ENCODE measurements at places on chromosomes 16 and 17.

- peak; percentile 60 for DNase-seq
Measured at GRCh38 chr16:85082173-85083050, 29.9 kb downstream of the CIBAR2 start.

DNA sequence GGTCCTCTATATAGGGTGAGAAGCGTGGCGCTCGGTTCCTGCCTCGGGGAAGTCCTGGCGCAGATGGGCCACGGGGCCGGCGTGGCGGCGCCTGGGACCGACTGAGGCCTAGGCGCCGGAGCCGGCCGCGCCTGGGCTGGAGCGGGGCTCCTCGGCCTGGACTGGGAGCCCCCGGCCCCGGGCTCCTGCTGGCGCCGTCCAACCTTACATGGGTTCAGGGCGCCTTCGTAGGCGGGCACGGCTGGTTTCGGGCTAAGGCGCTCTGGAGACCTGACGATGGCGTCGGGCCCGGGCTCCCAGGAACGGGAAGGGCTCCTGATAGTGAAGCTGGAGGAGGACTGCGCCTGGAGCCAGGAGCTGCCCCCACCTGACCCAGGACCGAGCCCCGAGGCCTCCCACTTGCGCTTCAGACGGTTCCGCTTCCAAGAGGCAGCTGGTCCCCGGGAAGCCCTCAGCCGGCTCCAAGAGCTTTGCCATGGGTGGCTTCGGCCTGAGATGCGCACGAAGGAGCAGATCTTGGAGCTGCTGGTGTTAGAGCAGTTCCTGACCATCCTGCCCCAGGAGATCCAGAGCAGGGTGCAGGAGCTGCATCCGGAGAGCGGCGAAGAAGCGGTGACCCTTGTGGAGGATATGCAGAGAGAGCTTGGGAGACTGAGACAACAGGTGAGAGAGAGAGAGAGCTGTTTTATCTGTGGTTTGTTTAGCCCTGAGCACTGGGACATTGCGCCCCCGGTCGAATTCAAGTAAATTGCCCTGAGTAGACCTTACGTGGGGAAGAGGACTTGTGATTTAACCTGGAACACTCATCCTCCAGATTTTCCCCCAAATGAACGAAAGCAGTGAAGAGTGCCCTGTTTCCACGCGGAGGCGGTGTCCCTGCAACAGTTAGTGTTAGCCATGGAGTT, 504 bp downstream of the ZNF263 start:
- DNase-seq = no peak

- no peak for DNase-seq
Measured at GRCh38 chr16:48487287-48487686, 102.1 kb upstream of the SIAH1 start.

GRCh38 chr17:74960570-74961342, 11.8 kb downstream of the HID1 start:
- DNase-seq = no peak

DNA sequence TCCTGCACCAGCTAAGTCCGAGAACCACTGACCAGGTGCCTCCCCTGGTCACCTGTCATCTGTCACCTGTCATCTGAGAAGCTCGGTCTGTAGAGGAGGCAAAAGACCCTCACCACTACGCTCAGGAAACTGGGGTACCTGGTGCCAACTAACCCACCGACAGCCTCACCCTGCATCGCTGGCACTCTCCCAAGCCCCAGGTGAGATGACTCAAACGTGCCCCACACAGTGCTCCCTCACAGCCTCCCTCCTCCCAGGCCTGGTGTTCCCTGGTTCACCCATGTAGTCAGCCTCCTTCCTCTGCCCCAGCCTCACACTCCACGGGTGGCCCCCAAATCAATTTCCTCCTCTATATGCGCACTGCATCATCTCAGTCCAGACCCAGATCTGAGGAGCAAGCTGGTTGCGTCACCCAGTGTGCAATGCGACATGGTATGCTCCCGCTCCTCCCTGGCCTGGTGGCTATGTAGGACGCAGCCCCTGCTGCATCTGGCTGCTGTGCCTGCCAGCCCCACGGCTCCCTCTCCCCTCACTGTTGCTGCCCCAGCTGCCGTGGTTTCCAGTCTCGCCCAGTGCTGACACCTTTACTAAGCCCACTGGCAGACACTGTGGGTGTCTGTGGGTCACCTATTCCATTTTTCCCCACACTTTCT, 68.3 kb downstream of the GTF3C1 start:
- DNase-seq = no peak

- DNase-seq = no peak
Measured at GRCh38 chr16:20385844-20386832, 18.4 kb downstream of the PDILT start.

DNA sequence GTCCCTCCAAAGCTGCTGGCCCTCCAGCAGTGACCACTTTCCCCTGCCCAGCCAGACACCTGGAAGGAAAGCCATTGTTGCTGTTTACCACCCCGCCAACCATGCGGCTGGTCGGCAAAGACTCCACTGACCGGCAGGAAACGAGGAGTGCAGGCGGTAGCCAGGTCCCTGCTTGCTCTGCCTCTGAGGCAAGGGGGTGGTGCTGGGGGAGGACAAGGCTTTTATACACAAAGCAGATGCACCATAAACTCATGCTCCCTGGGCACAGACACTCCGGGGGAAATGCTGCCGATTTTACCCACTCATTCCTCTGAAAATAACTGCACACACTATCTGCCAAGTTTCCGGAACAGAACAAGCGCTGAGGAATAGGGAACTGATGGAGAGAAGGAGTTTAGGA, 62.8 kb upstream of the GRIN2A start:
- no peak for DNase-seq

DNA sequence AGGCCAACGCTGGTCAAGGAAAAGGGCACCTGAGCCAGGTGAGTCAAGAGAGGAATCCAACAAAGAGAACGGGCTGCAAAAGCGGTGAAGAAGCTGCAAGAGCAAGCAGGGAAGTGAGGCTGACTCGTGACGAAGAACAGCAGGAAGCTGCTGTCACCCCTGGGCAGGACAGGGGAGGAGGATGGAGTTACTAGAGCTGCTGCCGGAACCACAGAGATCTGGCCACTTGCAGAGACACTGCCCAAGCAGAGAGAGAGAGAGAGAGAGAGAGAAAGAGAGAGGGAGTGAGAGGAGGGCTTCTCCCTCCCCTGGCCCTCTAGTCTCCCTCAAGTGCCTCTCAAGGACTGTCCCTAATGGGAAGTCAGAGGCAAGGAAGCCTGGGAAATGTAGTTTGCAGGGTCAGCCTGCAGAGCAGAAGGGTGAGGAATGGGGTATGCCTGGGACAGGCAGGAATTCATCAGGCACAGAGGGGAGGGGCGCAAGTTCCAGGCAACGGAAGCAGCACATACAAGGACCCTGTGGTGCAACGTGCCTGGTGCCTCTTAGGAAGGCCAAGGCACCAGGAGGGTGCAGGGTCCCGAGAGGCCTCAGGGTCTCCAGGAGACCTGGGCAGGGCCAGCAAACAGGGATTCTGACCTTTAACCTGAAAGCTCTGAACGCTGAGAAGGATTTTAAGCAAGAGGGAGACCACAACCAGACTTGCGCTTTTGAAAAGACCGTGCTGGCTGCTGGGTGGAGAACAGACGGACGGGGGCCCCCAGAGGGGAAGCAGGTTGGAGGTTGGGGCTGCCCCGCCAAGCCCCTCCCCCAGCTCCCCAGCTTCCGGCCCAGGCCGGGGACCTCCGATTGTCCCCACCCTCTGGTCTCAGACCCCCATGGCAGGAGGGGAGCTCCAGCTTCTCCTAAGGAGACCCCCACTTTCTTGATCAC, 45.8 kb upstream of the CIBAR2 start:
- DNase-seq = no peak

GRCh38 chr17:71681427-71682173, 439.2 kb upstream of the SOX9 start:
- no peak for DNase-seq

DNA sequence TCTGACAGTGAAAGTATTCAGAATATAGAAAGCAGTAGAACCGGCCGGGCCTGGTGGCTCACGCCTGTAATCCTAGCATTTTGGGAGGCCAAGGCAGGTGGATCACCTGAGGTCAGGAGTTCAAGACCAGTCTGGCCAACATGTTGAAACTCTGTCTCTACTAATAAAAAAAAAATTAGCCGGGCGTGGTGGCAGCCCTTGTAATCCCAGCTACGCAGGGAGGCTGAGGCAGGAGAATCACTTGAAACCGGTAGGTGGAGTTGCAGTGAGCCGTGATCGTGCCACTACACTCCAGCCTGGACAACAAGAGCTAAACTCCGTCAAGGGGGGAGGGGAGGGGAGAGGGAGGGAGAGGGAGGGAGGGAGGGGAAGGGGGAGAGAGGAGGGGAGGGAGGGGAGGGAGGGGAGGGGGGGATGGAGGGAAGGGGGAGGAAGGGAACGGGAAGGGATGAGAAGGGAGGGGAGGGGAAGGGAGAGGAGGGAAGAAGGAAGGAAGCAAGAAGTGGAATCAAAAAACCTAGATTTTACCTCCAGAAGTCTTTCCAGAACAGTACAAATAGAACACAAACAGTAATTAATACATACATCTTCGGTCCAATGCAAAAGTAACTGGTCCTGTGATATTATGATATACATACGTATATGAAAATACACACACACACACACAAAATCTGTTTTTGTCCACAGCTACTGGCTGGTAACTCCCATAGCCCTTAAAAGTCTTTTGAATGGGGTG, 10.9 kb upstream of the NT5C start:
- no peak for DNase-seq

GRCh38 chr17:1431631-1432104, 24.4 kb downstream of the CRK start:
- DNase-seq = no peak

- DNase-seq = no peak
Measured at GRCh38 chr17:40251576-40251975, 32.5 kb downstream of the WIPF2 start.

DNA sequence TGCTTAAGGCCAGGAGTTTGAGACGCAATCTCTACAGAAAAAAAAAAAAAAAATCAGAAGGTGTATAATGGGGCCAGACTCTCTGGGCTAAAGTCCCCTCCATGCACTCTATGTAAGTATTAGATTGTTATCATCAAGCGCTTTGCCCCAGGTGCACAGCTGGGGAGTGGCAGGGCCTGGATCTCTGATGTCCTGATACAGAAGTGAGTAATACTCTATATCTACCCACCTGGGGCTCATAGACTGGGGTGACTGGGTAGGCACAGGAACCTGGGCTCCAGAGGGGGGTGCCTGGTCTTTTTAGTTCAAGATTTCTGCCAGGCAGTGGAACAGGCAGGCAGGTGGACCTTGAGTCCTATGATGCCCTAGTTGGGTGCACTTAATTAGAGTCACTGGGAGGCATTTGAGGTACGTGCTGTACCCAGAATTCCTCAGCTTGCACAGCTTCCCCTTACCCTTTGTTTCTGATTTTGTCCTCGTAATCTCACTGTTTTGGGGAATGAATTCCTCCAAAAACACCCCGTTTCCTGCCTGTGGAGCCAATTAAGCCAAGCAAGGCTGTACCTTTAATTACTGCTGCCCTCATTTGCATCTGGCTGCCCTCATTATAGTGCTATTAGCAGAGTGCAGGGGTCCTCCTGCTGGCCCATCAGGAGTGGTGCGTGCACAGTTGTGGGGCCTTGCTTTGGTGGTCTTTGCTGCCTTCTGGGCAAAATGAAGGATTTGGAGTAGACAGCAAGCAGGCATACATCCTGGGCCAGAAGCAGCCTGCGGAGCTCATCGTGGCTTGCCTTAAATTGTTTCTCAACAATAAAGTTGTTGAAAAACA, 239.0 kb downstream of the SNX29 start:
- no peak for DNase-seq

DNA sequence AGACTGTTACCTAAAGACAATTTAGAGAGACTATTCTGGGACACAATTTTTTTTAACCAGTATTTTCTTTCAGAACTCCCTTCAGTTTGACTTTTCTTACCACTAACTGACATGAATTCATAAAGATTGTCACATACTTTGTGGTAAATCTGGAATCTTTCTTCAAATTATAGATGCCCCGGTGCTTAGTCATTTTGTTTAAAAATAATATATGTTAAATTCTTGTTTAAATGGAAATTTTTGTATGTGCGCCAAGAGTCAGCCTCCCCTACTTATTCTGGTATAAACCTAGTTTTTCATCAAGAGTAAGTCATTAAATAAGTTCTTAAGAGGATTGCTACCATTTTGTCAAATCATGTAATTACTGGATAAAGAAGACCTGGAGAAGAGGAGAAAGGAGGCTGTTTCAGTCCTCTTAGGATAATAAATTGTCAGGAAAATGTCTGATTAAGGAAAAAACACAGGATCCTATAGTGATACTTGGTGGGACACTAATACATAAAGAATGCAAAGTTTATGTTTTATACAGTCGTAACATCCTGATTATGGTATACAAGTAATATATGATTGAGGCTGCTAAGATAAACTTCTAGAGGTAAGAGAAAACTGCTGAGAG, 424.4 kb downstream of the PMP22 start:
- no peak for DNase-seq

GRCh38 chr16:10979717-10980601, 35.6 kb downstream of the CLEC16A start:
- DNase-seq = no peak

- peak; percentile 58 for DNase-seq
Measured at GRCh38 chr17:35889818-35890773, 9.9 kb upstream of the CCL5 start.

GRCh38 chr17:50529849-50530248, 2.7 kb upstream of the EPN3 start:
- DNase-seq = no peak

- no peak for DNase-seq
Measured at GRCh38 chr16:88920618-88921590, 54.4 kb upstream of the PABPN1L start.

- peak; percentile 18 for DNase-seq
Measured at GRCh38 chr16:24036614-24037013, 200.8 kb downstream of the PRKCB start.

DNA sequence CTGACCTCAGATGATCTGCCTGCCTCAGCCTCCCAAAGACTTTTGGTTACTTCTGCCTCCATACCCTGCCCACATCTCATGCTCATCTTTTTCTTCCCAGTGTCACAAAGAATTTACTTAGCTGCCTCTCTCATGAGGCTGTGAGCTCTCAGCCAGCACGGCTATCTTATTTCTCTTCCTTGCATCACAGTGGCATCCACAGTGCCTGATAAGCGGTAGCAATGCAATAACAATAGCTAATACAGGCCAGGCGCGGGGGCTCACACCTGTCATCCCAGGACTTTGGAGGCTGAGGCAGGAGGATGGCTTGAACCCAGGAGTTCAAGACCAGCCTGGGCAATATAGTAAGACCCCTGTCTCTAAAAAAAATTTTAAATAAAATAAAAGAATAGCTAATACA, 15.5 kb upstream of the MARVELD3 start:
- DNase-seq = no peak

DNA sequence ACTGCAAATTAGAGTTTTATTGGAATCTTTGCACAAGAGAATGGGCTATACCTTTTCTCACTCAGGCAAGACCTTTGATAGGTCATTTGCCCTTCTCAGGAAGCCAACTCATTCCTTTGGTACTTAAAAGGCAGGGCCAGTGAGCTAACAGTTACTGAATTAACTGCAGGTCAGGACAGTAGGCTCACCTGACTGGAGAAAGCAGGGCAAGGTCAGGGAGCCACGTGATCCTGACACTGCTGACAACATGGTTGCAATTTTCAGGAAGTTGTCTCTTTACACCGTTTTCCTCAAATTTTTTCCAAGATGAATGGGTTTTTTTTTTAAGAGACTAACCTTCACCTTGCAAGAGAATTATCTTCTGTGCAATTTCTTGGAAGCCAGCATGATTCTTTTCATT, 21.1 kb downstream of the CPSF4L start:
- no peak for DNase-seq

GRCh38 chr16:70152578-70153302, 20.8 kb upstream of the CLEC18C start:
- DNase-seq = no peak

Data from NCI-H1105 (cell line).